BJ (cell line): ENCODE measurements at places on chromosomes 2 and 18. TPM values are rescaled to one million over a fixed set of nuclear protein-coding genes. Genes with fewer than 3 reads are reported as not detected.
A peak's percentile ranks its signal among the peaks of the same experiment; 100 is the strongest.

DNA sequence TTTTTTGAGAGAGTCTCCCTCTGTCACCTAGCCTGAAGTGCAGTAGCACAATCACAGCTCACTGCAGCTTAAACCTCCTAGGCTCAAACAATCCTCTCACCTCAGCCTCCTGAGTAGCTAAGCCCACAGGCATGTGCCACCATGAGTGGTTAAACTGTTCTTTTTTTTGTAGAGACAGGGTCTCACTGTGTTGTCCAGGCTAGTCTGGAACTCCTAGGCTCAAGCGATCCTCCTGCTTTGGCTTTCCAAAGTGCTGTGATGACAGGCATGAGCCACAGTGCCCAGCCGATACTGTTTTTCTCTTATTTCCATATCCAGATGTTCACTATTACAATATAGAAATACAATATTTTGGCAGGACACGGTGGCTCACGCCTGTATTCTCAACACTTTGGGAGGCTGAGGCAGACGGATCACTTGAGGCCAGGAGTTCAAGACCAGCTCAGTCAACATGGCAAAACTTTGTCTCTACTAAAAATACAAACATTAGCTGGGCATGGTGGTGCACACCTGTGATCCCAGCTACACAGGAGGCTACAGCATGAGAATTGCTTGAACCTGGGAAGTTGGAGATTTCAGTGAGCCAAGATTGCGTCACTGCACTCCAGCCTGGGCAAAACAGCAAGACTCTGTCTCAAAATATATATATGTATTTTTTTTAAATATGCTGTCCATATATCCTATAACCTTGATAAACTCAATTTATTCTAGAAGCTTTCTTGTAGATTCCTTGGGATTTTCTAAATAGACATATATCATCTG lies 24.7 kb downstream of the WDR33 start:
- DNase-seq = no peak

- DNase-seq = no peak
Observed at GRCh38 chr2:118095610-118096009, 7.3 kb downstream of the INSIG2 start.

DNA sequence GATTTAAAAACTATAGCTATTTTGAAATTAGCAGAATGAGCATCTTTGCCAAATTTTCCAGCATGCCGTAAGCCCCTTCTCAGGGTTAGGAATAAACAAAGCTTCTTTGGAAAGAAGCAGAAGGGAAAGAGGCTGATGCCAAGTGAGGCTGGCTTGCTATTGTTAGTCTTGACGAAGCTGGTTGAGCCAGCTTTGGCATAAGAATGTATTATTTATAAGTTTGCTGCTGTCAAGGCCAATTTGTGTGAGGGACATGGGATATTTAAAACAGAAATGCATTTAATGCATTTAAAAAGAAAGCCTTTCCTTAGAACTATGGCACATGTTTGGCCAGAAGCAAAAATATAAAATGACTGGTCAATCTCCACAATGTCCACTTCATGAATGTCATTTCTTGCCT lies 52.5 kb upstream of the TTN start:
- no peak for DNase-seq

- DNase-seq = no peak
Observed at GRCh38 chr18:24395049-24395795, 2.4 kb downstream of the OSBPL1A start.

HOXD9 gene
- 1.7 and 1.8 TPM in 2 replicates for polyA plus RNA-seq

ASXL3 gene
- polyA plus RNA-seq = not detected in 2 replicates

GRCh38 chr18:4198956-4199355 lies 256.2 kb downstream of the DLGAP1 start:
- no peak for DNase-seq

DNA sequence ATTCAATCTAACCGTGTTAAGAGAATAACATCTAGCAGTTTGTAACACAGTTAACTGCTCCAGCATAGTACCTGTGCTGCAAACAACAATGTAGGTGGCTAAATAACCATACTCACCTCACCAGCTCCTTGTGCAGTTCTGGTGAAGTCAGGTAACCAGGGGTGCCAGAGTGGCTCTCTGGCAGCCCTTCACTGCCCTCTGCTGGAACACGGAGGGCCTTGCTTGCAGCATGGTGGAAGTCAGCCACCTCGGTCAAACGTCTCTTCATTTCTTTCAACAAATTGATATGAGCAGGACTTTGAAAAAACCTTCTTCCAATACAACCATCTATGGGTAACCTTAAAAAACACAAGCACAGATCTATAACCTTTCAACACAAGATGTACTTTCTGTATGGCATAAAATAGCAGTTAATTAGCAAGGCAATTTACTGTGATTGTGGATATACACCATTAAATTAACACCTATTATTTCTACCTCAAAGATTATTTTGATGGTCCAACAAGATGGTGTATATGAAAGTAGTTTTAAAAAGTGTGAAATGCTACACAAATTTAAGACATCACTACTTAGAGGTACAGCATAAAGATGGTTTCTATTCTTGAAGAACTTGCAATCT lies 56.6 kb downstream of the EPG5 start:
- DNase-seq = no peak

DNA sequence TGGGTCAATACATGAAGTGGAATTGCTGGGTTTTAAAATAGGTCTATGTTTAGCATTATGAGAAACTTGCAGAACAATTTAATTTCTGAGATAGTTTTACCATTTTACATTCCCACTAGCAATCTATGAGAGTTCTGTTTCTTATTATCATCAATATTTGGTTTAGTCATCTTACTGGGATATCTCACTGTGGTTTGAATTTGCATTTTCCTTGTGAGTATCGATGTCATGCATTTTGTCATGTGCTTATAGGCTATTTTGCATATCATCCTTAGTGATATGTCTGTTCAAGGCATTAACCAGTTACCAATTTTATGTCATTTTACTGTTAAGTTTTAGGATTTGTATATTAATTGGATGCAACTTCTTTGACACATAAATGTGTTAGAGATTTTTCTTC lies 204.4 kb downstream of the MCFD2 start:
- no peak for DNase-seq

DNA sequence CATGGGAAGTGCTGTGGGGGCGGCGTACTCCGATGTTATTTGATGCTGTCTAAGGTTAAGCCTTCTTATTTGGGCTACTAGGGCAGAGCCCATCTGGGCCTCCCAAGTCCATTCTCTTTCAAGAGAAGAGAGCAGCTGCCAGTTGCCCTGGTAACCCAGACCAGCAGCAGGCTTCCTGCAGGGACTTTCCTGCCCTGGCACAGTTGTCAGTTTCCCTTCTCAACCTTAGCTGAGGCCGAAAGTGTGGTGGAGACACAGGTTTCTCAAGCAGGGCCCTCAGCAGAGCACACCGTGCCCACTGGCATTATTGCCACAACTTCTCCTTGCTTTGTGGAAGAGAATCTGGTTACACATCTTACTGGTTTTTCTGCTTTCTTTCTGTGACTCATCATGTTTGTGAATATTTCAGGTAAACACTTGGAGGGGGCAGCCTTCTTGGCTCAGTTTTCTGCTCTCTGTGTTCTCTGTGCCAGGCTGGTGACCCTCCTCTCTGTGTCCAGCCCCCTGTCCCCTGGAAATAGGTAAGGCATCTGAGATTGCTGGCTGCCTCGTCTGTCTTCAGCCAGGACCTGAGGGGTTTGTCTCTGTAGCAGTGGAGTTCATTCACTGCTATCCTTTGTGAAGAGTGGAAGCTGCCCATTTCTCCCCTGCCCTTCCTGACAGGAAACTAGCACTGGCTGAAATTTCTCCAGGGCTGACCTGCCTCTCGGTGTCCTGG lies 111.0 kb downstream of the B3GNT2 start:
- no peak for DNase-seq

RELCH gene
- 8.2 and 14.9 TPM in 2 replicates for polyA plus RNA-seq

DNA sequence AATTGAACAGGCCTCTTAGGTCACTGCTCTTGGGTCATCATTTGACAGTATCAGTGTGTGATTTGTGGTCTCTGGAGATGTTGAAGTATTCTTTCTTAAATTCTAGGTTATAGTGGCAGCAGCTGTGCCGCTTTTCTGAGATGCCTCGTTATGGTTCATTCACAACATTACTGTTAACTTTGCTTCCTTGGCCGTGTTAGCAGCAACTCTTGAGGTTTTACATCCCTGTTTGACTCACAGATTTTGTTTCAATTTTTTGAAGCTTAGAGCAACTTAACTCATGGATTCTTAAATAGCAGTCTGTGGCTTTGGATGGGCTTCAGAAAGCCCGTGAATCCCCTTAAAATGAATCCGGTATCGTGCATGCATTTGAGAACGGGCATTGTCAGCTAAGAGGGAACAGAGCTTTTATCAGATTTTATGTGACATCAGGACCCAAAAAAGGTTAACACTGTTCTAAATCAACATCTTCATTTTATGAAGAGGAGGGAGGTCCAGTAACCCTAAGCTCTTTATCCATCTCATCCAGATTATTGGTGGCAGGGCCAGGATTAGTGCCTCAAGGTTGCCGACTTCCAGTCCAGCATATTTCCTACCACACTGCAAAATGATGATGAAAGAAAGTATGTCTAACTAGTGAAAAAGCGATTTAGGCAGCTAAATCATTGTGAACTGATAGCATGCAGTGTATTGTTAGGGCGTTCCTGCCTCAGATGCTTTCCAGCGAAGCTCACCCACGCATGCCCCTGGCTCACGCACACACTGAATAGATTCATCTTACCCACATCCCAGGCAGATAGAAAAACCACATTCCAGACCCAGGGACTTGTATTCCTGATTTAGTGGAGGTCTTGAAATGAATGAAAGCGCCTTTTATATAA lies 5.1 kb downstream of the TRIB2 start:
- peak; percentile 61 for DNase-seq

COL4A3 gene
- polyA plus RNA-seq = 0.23 and 0.29 TPM in 2 replicates

DNA sequence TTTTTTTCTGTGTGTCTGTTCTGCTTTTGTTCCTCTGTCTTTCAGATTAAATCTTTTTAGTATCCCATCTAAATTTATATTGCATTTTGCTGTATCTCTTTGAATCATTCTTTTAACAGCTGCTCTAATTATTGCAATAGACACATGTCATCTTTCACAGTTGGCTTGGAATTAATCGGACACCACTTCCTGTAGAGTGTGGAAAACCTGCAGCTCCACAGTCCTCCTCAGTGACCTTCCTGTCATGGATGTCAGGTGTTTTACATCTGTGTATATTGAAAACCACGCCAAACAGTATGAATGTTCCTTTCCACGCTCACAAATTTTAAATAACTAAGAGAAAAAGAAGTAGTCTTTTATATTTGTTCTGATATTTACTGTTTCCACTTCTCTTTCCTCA lies 135.3 kb downstream of the PXDN start:
- DNase-seq = no peak

DNA sequence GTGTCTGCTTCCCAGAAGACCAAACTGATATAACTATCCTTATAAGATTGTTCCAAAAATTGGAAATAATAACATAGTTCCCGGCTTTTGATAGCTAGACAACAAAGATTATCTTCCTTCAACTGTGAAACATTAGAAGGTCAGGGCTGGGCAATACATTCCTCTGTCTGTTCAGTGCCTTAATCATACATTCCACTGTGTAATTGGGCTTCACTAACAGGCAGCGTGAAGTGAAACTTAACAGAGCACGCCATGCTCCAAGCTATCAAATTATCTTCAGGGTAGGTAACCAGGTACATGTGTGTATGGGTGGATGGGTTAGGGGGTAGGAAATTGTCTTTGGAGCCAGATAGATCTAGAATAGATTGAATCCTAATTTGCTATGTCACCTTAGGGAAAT lies 23.5 kb upstream of the ARL5A start:
- no peak for DNase-seq

DNA sequence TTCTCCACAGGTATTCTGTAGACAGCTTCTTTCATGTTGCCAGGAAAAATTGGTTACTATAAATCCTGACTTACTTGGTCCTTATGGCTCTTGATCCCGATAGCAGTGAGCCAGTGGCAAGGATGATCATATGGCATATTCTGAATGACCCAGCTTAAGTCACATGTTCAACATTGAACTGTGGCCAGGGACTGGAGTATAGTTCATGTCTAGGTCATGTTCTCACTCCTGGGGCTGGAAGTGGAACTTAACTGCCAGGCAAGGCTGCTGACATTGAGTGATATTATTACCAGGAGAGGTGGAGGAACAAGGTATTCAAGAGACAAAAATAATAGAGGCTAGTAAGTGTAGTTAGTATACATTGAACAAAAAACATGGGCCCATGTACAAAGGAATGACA lies 26.2 kb downstream of the R3HDM1 start:
- no peak for DNase-seq

CPO gene
- not detected in 2 replicates for polyA plus RNA-seq

DNA sequence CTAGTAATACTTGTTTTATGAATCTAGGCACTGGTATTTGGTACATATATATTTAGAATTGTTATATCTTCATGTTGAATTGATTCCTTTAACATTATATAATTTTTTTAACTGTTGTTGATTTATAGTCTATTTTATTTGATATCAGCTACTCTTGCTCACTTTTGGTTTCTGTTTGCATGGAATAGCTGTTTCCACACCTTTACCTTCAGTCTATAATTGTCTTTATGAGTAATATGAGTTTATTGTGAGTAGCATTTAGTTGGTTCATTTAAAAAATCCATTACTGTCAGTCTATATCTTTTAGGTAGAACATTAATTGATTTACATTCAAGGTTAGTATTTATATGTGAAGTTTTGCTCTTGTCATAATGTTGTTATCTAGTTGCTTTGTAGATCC lies 58.6 kb downstream of the SMCHD1 start:
- DNase-seq = no peak

- DNase-seq = no peak
Observed at GRCh38 chr2:138237667-138238384, 263.7 kb upstream of the SPOPL start.

HOXD3 gene
- 0.07 TPM in 1 of 2 replicates, not detected in the other for polyA plus RNA-seq

GRCh38 chr2:109231996-109232705 lies 103.1 kb downstream of the SH3RF3 start:
- no peak for DNase-seq

LPIN2 gene
- polyA plus RNA-seq = 27.3 and 29.1 TPM in 2 replicates

ANKRD30B gene
- 0.05 TPM in 1 of 2 replicates, not detected in the other for polyA plus RNA-seq

KIAA2012 gene
- polyA plus RNA-seq = 0.13 and 0.18 TPM in 2 replicates

TWIST2 gene
- 110 and 127 TPM in 2 replicates for polyA plus RNA-seq

- no peak for DNase-seq
Observed at GRCh38 chr18:55406451-55406991, 181.5 kb downstream of the TCF4 start.

DNA sequence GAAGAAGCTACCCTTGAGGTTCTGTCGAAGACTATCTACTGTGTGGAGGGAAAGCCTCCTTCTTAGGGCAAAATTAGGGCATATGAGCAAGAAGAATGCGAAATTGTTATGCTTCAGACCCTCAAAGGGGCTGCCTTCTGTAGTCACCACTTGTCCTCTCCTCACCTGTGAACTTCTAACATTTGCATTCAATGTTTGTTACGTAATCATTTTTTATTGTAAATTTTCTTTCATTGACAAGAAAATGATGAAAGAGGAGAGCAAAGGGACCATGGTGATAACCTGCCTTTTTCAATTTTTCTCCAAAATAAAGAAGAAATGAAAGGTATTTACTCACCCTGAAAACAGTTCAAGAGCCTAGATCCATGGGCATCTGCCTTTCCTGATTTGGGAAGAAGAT lies 193.0 kb downstream of the SP3 start:
- DNase-seq = no peak

SMPD4 gene
- 25.0 and 60.1 TPM in 2 replicates for polyA plus RNA-seq

FN1 gene
- 4,778 and 5,814 TPM in 2 replicates for polyA plus RNA-seq

NTSR2 gene
- not detected in 2 replicates for polyA plus RNA-seq

GRCh38 chr18:8695932-8696517 lies 9.3 kb upstream of the MTCL1 start:
- DNase-seq = no peak

GRCh38 chr2:130796290-130796689 lies 40.4 kb upstream of the ARHGEF4 start:
- no peak for DNase-seq
